KBM-7 (cell line): ENCODE measurements at places on chromosomes 7 and 10.

- no peak for DNase-seq
Observed at GRCh38 chr10:63788152-63788821, 267.1 kb downstream of the REEP3 start.

DNA sequence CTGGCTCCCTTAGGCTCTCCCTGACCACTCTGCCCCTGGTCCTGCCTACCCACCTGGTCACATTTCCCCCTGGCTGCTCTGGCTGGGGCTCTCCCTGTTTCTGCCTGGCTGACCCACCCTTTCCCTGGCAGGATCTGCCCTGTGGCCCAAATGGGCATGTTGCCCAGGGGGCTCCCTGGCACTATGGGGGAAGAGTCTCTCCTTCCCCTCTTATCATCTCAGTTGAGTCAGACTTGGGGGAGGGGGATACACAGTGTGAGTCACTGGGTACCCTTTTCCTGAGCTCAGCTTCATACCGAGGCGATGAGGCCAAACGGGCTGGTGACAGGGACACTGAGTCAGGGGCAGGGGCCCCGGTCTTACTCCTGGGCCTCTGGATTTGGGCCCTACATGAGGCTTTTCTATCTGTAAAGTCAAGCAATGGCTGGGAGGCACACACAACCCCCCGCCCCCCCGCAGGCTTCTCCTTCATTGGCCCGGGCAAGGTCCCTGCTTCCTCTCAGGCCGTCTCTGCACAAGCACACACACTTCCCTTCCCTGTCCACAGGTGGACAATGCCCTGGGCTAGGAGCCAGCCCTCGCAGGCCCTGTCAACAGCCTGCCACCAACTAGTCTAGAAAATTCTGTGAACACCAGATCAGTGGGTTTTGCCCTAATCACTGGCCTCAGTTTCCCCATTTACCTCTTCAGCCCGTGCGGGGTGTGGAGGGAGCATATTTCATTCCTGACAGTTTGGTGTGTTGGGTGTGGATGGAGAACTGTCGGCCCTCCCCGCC is 627 bp upstream of the FLNC start:
- DNase-seq: peak; percentile 69

DNA sequence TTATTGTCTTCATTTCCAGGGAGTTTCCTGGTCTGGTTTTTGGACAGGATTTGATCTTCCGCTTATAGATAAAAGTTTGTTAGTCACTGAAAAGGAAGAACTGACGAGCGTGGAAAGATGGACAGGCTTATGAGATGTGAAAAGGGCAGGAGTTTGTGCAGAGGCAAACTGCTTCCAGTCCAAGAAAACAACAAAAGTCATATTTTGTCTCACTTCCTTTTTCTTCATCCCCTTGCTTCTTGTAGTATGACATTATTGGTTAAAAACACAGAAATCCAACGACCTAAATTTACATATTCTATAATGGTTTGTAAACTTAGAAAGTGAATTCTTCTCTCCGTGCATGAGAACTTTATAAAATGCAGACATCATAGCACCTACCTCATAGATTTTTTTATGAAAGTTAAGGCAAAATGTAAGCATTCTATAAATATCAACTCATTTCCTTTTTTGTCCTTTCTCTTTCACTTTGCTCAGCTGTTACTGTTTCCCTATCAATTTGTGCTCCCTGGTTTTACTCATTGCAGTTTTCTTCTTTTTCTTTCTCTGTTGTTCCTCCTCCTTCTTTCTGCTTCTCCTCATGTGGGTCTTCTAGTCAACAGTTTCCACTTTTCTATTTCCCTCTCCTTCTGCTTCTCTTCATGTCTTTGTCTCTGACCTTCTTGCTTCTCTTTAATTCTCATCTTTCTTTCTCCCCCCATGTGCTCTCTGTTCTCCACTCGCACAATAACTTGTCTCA is 370.2 kb downstream of the ARL4A start:
- DNase-seq: peak; percentile 53

DNA sequence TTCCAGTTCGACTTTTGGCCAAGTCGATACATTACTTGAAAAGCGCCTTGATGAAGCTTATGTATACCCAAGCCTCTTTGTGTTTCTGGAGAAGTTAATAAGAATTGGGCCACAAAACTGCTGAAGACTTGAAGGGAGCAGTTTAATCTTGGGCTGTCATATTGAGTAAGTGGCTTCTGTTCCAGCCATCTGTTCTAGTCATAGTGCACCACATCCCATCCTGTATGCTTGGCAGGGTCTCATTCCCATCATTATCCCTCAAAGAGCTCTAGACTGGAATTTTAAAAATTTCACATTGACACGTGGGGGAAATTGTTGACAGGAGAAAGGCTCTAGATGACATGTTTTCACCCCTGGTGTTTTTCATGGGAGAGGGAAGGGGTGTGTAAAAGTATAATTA is 196.6 kb upstream of the PLPP4 start:
- DNase-seq: no peak

- DNase-seq: no peak
Observed at GRCh38 chr10:114704679-114705078, 46.6 kb upstream of the ABLIM1 start.

DNA sequence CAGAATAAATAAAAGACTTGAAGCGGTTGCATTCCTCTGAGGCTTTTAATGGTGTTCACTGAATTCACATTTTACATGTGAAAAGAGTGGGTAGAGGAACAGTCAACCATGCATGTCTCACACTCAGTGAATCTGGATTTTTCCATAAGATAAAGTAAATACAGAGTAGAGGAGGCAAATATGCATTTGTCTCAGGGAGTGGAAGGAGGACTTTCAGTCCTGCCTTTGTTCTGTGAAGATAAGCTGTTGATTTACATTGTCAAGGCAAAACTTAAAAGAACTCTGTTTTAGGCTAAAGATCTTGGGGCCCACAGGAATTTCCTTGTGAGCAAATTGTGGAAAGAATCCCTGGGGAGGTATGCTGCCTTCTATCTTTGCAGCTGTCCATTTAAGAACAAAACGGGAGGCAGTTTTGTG is 825.3 kb upstream of the MBL2 start:
- DNase-seq: no peak

- peak; percentile 66 for DNase-seq
Observed at GRCh38 chr7:31782411-31782991, 95.5 kb downstream of the PPP1R17 start.

DNA sequence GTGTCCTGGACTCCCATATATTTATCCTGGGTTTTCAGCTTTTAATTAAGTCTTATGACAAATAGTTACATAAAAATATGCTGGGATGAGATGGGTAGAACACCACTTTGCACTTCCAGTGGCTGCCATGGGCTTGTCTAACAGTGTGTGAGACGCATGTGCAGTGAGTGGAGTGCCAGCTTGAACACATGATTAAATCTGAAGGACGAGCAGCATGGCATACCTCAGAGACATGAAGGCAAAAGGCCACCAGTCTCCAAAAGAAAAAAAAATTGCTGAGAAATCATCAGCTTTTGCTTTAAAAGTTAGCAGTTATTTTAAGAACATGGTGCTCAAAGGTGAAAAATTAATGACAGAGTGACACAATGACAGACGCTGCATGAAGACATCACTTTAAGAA is 139.0 kb upstream of the ADCY1 start:
- DNase-seq: no peak

GRCh38 chr10:20811131-20811530 is 86.0 kb downstream of the NEBL start:
- no peak for DNase-seq
